ENCODE measurements at places on chromosomes 11 and 22.

- peak; percentile 43 for DNase-seq
Measured at GRCh38 chr22:26673486-26673885, 16.1 kb downstream of the MIAT start.

- no peak for DNase-seq
Measured at GRCh38 chr11:69442012-69442806, 39.3 kb upstream of the LINC01488 start.

DNA sequence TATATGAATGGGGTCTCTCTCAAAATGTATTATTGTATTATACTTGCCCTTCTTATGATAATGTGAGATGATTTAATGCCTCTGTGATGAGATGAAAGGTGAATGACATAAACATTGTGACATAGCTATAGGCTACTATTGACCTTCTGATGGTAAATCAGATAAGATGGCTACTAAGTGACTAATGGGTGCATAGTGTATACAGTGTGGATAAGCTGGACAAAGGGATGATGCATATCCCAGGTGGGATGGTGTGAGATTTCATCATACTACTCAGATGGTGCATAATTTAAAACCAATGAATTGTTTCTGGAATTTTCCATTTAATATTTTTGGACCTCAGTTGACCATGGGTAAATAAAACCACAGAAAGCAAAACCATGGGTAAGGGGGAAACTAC is 243.5 kb downstream of the SBF2 start:
- DNase-seq, result no peak

GRCh38 chr11:96114178-96115064 is 190.5 kb upstream of the MTMR2 start:
- no peak for DNase-seq

- no peak for DNase-seq
Measured at GRCh38 chr11:16226245-16226644, 130.1 kb downstream of the SOX6 start.

GRCh38 chr22:43848366-43849171 is 13.7 kb downstream of the SULT4A1 start:
- no peak for DNase-seq

GRCh38 chr11:126029805-126030204 is 32.9 kb downstream of the CDON start:
- no peak for DNase-seq

- DNase-seq, result no peak
Measured at GRCh38 chr11:119493712-119494111, 70.7 kb upstream of the THY1 start.

DNA sequence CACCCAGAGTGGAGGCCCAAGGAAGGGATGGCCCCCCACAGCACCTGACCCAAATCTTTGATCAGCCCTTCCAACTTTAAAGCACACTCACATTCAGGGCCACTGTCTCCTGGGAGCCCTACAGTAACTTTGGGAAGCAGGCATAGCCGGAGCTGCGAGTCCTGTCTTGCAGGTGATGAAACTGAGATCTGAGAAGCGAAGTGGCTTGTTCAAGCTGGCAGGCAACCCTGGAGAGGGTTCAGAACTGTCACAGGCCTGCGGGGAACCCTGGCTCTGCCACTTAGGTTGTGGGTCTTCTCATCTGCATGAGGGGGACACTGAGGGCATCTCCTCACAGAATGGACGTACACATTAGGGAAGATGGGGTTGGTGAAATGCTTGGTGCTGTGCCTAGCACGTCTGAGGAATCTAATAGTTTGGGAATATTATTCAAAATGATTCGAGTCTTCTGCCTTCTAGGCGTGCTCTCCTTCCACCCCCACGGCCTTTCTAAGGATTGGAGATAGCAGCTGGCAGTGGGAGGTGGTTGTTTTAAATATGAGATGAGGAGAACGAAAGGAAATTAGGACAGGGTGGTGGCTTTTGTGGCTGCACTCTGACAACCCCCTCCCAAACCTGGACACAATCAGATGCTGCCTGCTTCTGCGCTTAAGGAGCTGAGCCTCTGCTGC is 18.8 kb upstream of the SUN2 start:
- DNase-seq, result no peak

GRCh38 chr11:40227730-40228129 is 1231.7 kb downstream of the LRRC4C start:
- DNase-seq, result no peak

- no peak for DNase-seq
Measured at GRCh38 chr11:57269571-57270021, 32.5 kb upstream of the APLNR start.

All from activated T-cell treated with anti-CD3 and anti-CD28 coated beads, Interleukin-2, amount 50 U/mL, for 1 hour (primary cell).